ENCODE measurements at places on chromosomes 5 and 9. TPM values are rescaled to one million over a fixed set of nuclear protein-coding genes. Genes with fewer than 3 reads are reported as not detected.

Gene OBP2B
- not detected for total RNA-seq

Gene GRXCR2
- not detected for total RNA-seq

Gene NUDT12
- 6.7 TPM for total RNA-seq

Gene GMCL2
- not detected for total RNA-seq

DNA sequence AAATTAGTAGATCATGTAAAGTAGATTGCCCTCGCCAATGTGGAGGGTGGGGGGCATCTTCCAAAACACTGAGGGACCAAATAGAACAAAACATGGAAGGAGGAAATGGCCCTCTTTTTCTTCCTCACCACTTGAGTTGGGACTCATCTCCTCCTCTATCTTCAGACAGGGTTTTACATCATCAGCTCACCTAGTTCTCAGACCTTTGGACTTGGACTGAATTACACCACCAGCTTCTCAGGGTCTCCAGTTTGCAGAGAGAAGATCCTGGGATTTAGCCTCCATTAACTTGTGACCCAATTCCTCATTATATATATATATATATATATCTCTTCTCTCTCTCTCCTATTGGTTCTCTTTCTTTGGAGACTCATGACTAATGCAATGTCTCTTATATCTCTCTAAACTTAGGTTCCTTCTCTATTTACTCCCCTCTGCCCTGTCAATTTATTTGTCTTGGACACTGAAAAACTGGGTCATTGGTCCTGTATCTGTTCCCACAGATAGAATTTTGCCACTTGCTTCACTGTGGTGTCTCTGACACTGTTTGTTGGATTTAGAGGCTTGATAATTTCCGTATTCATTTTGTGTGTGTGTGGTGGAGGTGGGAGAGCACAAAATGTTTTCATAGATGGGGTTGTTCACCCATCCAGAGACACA lies 54.3 kb upstream of the TXNDC8 start:
- no peaks in the 10 kb centered on the region for H3K36me3 ChIP-seq
- H3K4me1 ChIP-seq, result no peaks in the 10 kb centered on the region
- H3K27ac ChIP-seq, result no peak overlapping the region
- H3K4me3 ChIP-seq, result no peak overlapping the region

- no peak overlapping the region for H3K4me3 ChIP-seq
- peaks cover 48% of the 10 kb centered on the region for H3K36me3 ChIP-seq
- no peaks in the 10 kb centered on the region for H3K4me1 ChIP-seq
- peak overlapping the region; percentile 31 for H3K27ac ChIP-seq
Observed at GRCh38 chr5:169945831-169946261, 34.4 kb downstream of the INSYN2B start.

DNA sequence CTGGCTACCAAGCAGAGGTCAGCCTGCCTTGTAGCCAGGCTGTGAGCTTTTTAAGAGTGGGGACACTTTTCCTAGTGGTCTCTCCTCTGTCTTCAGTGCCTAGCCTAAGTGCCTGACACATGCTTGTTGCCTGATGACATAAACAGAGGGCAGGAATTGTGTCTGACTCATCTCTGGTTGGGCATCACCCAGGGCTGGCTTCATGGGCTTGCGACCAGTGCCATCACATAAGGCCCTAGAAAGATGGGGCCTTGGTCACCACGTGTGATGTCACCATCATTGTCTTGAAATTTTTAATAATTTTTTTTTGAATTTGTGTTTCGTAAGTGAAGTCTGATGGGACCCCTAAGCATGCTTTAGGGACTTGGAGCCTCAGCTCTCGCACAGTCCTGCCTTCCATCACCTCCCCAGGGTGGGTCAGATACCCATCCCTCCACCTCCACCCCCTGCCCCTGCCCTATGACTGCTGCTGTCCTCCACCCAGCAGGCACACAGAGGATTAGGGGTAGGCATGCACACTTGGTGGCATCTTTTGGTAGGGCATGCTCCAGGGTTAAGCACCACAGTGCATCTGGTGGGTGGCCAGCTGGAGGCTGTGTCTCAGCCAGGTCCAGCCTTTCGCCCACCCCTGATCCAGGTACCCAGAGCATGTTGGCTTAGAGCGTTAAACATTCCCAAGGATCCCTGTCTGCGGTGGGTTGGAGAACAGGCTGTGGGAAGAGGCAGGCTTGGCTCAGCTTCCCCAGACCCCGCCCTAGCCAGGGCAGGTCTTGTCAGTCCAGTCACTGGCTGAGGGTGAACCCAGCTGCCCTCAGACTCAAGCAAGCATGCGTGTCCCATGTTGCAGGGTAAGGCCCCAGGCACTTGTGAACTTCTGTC lies 80.1 kb upstream of the SH3PXD2B start:
- H3K36me3 ChIP-seq, result no peaks in the 10 kb centered on the region
- no peak overlapping the region for H3K4me3 ChIP-seq
- H3K27ac ChIP-seq, result no peak overlapping the region
- H3K4me1 ChIP-seq, result no peaks in the 10 kb centered on the region
- peaks cover 22% of the 10 kb centered on the region for H3K27me3 ChIP-seq

DNA sequence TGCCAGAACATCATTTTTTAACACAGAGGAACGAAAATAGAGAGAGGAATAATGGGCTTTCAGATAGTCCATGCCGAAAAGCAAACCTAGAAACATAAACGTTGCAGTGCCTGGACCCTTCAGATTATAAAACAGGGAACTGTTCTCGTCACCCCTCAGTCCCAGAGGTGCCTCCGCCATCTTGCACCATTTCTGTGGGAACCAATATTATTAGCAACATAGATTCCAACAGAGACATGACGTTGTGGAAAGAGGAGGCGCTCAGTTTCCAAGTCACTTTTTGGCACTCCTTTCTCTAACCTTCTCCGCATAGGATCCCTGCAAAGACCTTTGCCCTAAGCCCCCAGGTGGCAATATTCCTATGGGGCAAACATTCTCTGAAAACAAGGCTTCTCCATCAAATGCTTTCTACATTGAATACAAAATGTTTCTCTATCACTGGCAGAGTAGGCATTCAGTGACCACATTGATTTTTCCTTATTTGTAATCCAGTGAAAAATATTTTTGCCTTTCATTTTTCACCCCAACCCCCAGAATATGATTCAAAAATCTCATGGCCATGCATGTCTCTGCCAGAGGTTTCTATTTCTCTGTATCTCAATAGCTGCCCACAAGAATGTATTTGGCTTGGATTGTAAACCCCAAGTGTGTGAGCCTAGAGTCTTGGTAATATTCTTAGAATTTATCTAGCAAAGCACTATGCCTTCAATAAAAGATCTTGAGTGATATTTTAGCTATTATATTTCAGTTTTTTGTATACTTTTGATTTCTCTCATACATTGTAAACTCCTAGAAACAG lies 500.8 kb upstream of the WWC1 start:
- no peak overlapping the region for H3K27ac ChIP-seq
- H3K4me3 ChIP-seq, result no peak overlapping the region
- no peaks in the 10 kb centered on the region for H3K36me3 ChIP-seq
- H3K4me1 ChIP-seq, result no peaks in the 10 kb centered on the region

DNA sequence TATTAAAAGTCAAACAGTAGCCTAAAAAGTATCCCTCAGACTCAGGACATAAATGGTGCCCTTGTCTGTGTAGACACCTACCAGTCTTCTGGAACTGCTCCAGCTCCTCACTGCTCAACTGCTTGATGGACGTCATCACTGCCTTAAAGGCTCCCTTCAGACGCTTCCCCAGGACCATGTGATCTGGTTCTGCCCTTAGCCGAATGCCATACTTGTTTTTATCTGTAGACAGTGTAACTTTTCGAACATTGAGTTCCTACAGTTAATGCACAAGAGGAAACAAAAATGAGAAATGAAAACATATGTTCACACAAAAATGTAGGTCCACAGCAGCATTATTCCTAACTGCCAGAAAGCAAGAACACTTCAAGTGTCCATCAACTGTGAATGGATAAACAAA lies 46.2 kb downstream of the IARS1 start:
- H3K27ac ChIP-seq, result peak overlapping the region; percentile 42
- H3K27me3 ChIP-seq, result no peaks in the 10 kb centered on the region
- no peaks in the 10 kb centered on the region for H3K4me1 ChIP-seq
- H3K4me3 ChIP-seq, result no peak overlapping the region
- DNase-seq, result no peak

- no peaks in the 10 kb centered on the region for H3K27me3 ChIP-seq
- no peak overlapping the region for H3K4me3 ChIP-seq
- no peak overlapping the region for H3K27ac ChIP-seq
- no peaks in the 10 kb centered on the region for H3K36me3 ChIP-seq
Observed at GRCh38 chr5:139645430-139645871, 2.7 kb upstream of the CXXC5 start.

DNA sequence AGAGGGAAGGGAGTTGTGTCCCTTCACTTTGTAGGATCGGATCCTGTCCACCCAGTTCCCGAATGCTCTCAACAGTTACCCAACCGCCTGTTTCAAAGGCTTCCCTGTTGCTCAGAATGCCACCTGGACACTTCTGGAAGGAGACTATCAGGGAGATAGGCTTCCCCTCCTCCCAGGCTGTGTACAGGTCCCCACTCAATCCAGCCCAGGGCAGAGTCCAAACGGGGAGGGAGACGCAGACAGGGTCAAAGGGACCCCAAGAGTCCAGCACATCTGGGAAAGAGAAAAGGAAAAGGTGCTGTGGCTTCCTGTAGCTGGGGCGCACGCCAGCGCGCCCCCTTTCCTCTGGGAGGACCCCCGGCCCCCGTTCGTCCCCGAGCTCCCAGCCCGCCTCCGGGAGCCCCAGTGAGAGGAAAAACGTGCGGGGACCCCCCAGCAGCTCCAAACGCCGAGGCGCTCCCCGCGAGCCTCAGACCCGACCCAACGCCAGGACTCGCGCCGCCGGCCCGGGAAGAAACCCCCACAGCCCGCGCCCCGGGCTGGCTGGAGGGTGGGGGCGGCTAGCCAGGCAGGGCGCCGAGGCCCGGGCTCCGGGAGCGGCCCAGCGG lies 640 bp downstream of the SURF4 start:
- DNase-seq, result no peak
- H3K36me3 ChIP-seq, result peaks cover 20% of the 10 kb centered on the region

DNA sequence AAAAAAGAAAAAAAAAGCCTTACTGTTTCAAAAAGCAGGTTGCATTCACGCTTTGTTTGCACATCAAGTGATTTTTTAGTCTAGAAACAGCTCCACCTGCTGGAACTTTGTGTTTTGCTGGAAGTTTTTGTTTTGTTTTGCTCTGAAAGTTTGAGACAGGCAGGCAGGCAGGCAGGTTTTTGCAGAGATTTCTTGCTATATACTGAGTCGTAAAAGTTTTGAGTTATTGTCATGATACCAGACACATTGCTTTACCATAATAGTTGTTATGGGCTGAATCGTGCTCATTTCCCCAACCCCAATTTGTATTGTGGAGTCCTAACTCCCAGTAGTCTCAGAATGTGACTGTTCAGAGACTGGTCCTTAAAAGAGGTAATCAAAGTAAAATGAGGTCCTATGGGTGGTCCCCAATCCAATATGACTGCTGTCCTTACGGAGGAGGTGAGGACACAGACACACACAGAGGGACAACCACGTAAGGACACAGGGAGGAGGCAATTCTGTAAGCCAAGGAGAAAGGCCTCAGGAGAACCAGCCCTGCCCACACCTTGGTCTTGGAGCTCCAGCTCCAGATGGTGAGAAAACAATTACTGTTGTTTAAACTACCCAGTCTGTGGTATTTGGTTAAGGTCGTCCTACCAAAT lies 20.9 kb downstream of the OR2Y1 start:
- no peak overlapping the region for H3K27ac ChIP-seq
- peaks cover 19% of the 10 kb centered on the region for H3K27me3 ChIP-seq
- no peak overlapping the region for H3K4me3 ChIP-seq
- DNase-seq, result no peak
- H3K36me3 ChIP-seq, result no peaks in the 10 kb centered on the region
- H3K4me1 ChIP-seq, result no peaks in the 10 kb centered on the region

DNA sequence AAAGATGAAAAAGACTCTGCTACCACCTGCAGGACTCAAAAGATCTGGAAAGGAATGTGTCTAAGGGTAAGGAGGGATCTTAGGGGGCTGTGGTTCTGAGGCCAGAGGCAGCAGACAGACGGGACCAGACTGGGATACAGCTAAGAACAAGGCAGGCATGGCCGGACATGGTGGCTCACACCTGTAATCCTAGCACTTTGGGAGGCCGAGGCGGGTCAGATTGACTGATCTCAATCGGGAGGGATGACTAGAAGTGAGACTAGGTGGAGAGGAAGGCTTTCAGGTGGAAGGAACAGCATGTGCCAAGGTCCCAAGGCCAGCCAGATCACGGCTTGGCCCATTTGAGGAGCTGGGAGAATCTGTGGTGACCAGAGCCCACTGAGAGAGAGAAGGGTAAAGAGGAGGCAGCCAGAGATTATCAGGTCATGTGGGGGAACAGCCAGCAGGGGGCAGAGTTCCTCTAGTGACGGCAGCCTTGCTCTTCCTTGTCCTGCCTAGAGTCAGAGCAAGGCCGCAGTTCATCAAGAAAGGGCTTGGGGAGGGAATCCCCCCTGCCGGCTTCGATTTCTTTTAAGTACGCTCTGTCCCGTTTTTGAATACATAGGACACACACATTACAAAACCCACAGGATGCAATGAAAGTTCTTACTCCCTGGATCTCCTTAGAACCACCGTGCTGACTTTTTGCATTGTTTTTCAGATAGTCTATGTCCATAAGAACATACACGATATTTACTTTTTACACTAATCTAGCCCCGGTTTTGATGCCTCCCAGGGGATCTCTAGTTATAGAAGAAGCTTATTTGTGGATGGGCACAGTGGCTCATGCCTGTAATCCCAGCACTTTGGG lies 2.6 kb upstream of the OLFML2A start:
- no peaks in the 10 kb centered on the region for H3K36me3 ChIP-seq
- peak; percentile 93 for DNase-seq
- no peak overlapping the region for H3K4me3 ChIP-seq
- peaks cover 19% of the 10 kb centered on the region for H3K27me3 ChIP-seq
- peaks cover 82% of the 10 kb centered on the region for H3K4me1 ChIP-seq
- no peak overlapping the region for H3K27ac ChIP-seq

DNA sequence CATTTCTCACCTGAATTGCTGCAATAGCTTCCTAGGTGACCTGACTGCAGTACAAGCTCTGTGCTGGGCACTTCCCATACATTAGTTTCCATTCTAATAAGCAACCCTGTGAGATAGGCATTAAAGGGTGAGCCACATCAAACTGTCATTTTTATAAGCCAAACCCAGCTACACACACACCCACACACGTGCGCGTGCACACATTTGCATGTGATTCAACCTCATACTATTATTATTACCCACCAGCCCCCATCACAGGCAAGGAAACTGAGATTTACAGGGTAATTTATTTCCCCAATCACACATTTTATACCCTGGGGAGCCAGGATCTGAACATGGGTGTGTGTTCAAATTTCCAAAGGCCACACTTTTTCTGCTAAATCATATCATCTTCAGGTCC lies 93.6 kb downstream of the TTLL11 start:
- no peak for DNase-seq
- H3K27ac ChIP-seq, result no peak overlapping the region

DNA sequence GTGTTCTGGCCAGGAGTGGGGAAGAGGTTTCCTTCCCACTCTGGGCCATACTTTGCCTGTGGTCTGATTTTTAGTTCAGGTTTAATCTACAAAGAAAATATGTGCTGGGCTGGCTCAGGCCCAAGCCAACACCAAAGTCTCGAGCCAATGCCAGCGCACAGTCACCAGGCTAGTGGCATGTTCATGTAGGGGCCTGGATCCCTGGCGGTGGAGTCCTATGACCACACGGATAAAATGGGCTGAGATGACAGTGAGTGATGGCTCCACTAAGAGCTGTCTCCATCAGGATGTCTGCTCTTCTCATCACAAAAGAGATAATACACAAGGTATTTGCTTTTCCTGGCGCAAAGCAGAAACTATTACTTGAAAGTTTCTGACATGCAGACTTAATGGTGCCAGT lies 92.9 kb upstream of the PTPN3 start:
- no peak overlapping the region for H3K4me3 ChIP-seq
- H3K27me3 ChIP-seq, result no peaks in the 10 kb centered on the region
- no peak for DNase-seq
- no peaks in the 10 kb centered on the region for H3K36me3 ChIP-seq
- no peak overlapping the region for H3K27ac ChIP-seq
- no peaks in the 10 kb centered on the region for H3K4me1 ChIP-seq

All from spleen (tissue), 13 donors.